Calu3 (cell line): ENCODE measurements at places on chromosomes 4 and X. TPM values are rescaled to one million over a fixed set of nuclear protein-coding genes. Genes with fewer than 3 reads are reported as not detected.

- DNase-seq: peak; percentile 15
These were observed 53.9 kb upstream of the TENM3 start for GRCh38 chr4:182189103-182189878.

GRCh38 chr4:181608181-181608580, 635.0 kb upstream of the TENM3 start:
- DNase-seq: no peak

GRCh38 chr4:5774416-5775036, 63.5 kb downstream of the EVC start:
- DNase-seq: no peak

DNA sequence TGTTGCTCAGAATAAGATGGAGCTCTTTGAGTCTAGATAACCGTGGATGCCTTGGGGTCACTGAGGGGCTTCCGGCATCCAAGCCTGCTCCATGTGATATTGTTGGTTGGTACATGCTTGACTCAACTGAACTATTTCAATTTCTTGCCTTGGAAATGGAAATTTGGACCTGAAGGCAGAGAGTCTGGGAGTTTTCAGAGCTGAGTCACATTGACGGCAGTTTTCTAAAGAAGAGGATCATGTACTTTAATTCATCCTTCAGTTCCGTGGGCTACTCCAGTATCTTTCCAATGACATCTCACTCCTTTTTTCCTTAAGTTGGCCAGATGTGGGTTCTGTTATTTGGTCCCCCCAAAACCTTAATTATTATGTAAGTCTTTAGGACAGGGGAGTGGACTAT, 100.5 kb downstream of the MFAP3L start:
- DNase-seq: no peak

GRCh38 chrX:151099001-151099400, 77.4 kb upstream of the GPR50 start:
- DNase-seq: no peak

GRCh38 chr4:79695848-79696247, 287.8 kb upstream of the GK2 start:
- DNase-seq: no peak

DNA sequence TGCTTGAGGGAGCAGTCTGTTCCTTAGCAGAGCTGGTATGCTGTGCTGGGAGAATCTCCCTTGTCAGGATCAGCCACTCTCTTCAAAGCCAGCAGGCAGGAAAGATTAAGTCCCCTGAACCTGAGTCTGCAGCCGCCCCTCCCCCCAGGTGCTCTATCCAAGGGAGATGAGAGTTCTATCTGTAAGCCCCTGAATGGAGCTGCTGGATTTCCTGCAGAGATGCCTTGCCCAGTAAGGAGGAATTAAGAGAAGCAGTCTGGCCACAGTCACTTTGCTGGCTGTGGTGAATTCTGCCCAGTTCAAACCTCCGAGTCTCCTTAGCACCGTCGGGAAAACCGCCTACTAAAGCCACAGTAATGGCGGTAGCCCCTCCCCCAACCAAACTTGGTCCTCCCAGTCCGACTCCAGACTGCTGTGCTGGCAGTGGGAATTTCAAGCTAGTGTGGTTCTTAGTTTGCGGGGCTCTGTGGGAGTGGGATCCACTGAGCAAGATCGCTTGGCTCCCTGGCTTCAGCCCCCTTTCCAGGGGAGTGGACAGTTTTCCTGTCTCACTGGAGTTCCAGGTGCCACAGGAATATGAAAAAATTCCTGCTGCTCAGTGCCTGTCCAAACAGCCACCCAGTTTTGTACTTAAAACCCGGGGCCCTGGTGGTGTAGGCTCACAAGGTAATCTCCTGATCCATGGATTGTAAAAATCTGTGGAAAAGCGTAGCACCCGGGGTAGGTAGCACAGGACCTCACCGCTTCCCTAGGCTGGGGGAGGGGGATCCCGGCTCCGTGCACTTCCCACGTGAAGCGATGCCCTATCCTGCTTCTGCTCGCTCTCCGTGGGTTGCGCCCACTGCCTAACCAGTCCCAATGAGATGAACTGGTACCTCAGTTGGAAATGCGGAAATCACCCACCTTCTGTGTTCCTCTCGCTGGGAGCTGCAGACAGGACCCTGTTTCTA, 38.0 kb downstream of the RAB28 start:
- DNase-seq: no peak

- DNase-seq: no peak
These were observed 442.1 kb downstream of the CENPC start for GRCh38 chr4:67103001-67103747.

GRCh38 chr4:38306482-38307071, 346.4 kb downstream of the PTTG2 start:
- no peak for DNase-seq

DNA sequence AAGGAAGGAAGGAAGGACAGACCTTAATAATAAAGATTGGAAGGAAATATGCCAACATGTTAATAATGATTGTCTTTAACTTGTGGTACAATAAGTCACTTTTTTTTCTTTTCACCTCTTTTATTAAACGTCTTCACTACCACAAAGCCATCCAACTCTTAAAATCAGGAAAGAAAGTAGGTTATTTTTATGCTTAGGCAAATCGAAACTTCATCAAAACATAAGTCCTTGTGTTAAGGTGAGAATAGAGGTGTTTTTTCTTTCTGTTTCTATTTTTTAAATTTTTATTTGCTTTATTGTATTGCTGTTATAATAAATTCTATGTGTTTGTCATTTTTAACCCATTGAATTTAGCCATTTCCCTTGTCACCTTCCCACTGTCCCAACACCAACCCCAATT, 26.5 kb downstream of the BLOC1S4 start:
- no peak for DNase-seq

- DNase-seq: no peak
These were observed 71.2 kb downstream of the CHRNA9 start for GRCh38 chr4:40406340-40406739.

DNA sequence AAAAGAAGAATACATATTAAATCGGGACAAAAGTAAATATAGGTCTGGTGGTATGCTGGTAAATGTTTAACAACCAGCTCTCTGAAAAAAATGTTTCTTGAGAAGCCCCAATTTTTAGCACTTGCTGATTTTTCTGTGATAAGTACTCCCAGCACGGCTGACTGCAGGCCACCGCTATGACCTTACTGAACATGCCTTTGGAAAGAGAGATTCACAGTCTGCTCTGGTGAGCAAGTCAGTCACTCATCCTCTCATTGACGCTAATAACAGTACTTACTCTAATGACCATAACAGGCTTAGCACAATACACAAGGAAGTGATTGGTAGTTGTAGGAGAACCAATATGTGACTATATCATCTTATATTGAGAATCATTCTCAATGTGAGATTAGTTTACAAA, 98.9 kb upstream of the BLTP1 start:
- no peak for DNase-seq

DNA sequence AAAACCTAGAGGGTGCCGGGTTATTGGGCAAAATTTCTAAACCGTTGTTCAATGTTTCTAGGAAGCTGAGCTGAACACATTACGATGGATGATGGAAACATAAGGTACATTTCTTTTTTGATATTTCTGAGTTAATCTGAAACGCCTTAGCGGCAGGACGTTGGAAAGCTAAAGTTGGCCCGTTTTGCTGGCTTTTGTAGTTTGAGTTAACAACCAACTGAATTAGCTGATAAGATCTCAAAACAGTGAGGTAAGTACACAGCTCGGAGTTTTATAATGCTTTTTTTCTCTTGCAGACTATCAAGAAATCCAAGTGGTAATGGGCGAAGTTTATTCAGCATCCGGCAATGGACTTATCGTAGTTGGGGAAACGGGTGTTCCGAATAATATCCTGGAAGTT, 73.5 kb downstream of the PRSS12 start:
- no peak for DNase-seq

ATP2B3 gene
- total RNA-seq: not detected in 2 replicates

CRMP1 gene
- not detected in 2 replicates for total RNA-seq

MAD2L1 gene
- 42.9 and 48.1 TPM in 2 replicates for total RNA-seq

TRIM61 gene
- 0.39 and 0.45 TPM in 2 replicates for total RNA-seq

NAP1L3 gene
- total RNA-seq: not detected in 2 replicates

NXF2B gene
- total RNA-seq: not detected in 2 replicates
